Effector memory CD8-positive, alpha-beta T cell (primary cell): ENCODE measurements at places on chromosomes 7 and 10.

DNA sequence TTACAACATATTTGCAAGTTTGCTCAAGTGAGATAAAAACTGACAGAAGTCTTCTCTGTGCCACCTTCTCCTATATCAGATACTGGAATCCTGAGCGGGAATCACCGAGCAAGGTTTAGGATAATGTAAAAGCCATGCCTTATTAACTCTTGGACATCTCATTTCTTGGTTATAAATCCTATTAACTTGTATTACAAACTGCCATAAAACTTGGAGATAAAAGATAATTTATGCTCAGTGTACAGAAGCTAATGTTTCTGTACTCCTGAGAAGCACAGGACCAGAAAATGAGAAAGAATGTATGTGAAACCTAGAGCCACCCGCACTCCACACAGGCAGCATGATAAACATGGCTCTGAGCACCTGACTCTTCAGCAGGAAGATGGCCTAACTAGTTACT lies 181.2 kb upstream of the NOBOX start:
- no peak for DNase-seq

DNA sequence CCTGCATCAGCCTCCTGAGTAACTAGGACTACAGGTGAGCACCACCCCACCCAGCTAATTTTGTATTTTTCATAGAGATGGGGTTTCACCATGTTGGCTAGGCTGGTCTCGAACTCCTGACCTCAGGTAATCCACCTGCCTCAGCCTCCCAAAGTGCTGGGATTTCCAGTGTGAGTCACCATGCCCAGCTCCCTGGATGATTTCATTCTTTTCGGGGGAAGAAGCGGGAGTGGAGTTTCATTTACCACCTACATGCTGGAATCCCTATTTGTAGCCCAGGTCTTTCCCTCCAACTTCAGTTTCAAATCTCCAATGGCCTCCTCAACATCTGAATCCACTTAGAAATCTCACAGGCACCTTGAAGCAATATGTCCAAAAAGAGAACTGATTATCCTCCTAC lies 2.9 kb upstream of the BTRC start:
- no peak for DNase-seq

GRCh38 chr10:48572414-48572813 lies 32.5 kb downstream of the ARHGAP22 start:
- no peak for DNase-seq

- no peak for DNase-seq
These were observed 4.4 kb downstream of the PTTG1IP2 start for GRCh38 chr7:90473814-90474213.

DNA sequence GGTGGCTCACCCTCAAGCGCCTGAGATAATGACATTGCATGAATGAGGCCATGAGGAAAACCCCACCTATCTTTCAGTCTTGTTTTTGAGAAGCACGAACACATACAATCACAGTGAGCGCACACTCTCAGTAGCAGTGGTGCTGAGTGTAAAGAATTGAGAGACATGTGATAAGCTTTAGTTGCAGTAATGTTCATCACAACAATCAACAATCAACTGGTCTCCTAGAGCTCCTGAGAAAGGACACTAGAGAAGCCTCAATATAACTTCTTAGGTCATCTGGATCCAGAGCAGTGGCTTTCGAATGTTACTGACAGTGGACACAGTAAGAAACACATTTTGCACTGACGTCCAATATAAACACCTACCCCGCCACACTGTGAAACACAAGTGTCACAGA lies 12.8 kb downstream of the ERLIN1 start:
- no peak for DNase-seq

DNA sequence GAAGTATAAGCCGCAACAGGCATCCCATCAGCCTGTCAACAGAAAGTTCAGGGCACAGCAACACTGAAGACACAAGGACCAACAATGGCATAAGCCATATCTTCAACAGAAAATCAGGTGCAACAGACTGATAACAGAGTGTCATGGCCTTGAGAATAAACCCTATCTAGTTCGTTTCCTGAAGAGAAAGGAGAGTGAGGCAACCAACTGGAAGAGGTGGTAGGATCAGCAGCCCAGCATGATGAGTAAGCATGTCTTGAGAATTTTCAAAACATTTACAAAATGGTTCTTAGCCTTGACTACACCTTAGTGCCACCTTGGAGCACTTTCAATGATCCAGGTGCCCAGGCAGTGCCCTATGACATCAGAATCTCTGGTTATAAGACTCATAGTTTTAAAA lies 290.2 kb upstream of the SEMA3C start:
- DNase-seq = no peak

- DNase-seq = no peak
These were observed 41.5 kb upstream of the PRKCQ start for GRCh38 chr10:6621536-6621935.

DNA sequence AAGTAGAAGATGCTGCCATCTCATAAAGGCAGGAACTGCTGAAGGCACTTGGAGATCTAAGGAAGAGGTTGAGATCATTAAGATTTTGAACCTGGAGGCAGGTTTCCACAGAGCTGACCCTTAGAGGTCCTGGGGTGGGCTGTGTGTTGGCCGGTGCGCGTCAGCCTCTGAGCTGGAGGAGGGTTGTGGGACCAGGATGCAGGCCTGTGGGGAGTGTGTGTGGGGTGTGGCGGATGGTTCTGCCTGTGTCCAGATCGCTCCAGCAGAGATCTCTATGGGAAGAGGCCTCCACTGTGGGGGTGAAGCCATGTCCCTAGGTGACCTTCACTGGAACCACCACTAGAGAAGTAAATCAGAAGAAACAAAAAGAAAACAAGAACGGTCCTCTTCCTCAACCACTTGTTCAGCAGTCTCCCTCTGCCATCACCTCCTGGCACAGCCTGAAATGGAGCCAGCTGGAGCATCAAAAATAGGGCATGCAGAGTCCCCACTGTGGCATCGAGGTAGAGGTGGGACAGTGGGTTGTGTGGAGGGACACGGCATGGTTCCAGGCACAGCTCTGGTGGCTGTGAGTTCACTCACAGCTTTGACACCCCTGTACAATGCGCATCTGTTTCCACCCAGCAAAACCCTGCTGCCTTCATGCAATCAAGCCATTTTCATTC lies 453.8 kb downstream of the TCERG1L start:
- no peak for DNase-seq

DNA sequence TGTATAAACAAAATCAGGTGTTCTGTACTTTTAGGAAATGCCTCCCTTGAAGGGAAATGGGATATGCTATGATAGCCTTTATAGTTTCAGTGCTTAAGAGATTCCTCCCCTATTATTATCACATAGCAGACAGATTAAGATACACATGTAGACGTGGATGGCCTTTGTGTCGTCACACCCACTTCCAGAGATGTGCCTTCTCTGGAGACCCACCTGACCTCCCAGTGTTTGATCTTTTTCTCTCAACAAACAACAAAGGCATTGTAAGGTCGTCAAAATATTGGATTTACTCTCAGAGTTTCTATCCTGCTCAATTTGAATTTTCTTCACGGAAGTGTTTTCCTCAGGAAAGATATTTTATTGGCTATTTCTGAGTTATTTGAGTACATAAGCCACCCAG lies 25.7 kb upstream of the C1GALT1 start:
- no peak for DNase-seq

DNA sequence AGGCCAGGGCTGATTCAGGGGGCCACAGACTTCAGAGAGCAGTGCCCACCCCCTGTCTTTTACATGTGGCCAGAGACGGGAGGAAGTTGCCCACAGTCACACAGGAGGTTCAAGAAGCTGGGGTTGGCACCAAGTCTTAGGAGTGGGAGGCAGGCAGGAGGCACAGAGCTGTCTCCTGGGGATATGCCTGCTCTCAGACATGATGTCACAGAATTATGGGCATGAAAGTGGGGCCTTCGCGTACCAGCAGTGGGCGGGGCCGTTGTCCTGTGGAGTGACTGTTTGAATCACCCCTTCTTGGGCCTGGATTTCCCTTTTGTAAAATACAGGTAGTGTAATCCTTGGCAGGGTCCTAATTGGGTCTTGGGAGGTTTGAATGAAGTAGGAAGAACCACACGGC lies 81.2 kb upstream of the PPIF start:
- DNase-seq = no peak

DNA sequence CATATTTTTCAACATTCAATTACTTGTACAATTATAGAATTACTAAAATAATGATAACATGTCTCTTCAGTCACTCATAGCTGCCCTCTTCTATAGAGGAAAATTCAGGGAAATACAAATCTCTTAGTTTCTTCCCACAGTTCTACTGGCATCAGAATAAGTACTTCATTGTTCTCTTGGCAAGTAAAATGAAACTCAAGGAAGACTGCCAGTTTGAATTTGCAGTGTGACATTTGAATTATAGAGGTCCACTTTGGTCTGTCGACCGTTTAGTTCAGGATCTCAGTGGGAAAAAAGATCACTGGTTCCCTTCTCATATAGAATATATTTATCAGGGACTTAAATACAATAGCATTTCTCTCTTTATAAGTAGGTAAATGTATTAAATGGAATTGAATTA lies 114.5 kb downstream of the PON1 start:
- DNase-seq = no peak

DNA sequence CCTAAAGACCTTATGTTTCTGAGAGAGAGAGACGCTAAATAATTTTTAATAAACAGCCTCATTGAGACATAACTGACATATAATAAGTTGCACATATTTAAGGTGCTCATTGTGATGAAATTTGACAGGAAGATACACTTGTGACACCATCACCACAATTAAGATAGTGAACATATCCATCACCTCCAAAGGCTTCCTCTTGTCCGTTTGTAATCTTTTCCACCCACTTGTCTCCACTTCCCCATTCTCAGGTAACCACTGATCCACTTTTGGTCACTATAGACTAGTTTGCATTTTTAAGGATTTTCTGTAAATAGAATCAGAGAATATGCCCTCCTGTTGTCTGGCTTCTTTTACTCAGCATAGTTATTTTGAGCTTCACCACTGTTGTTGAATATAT lies 195.1 kb upstream of the WDR11 start:
- no peak for DNase-seq

DNA sequence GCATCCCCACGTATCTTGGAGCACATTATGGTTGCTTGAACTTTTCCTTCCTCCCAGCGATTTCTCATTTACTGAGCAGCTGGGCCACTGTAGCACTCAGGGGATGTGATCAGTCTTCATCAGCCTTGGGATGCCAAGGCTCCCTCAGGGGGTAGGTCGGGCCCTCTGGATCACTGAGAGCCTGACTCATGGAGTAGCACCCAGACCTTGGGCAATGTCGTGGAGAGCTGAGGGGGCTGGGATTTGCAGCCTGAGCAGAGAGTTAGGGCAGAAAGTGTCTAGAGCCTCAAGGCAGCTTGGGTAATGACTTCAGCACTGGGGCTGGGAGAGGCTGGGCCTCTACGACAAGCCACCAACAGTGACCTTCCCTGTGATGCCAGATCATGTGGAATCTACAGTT lies 86.5 kb upstream of the CXCL12 start:
- no peak for DNase-seq

- no peak for DNase-seq
These were observed 113.9 kb upstream of the PFKP start for GRCh38 chr10:2953495-2953894.

- DNase-seq = no peak
These were observed 173.2 kb downstream of the RTKN2 start for GRCh38 chr10:62095181-62096122.

DNA sequence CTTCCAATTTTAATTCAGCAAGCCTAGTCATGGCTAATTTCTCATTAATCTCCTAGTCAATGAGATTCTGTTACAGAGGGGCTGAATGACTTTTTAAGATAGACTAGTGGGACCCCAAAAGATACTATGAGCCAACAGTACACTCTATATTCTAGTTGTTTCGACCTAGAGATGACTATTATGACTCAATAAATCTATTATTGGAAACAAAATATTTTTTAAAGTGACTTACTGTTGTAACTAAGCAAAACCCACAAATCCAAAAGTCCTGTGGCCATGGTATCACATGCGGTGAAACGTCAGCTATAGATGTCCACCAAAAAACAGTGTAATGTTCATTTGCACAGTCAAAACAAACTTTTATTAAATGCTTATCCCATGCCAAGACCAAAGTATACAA lies 95.3 kb upstream of the ADO start:
- DNase-seq = no peak

- peak; percentile 8 for DNase-seq
These were observed 29.6 kb downstream of the MINDY4 start for GRCh38 chr7:30800785-30801252.

- DNase-seq = no peak
These were observed 17.7 kb downstream of the ACSM6 start for GRCh38 chr10:95211606-95212279.

GRCh38 chr7:28151965-28152364 lies 28.6 kb downstream of the JAZF1 start:
- no peak for DNase-seq

GRCh38 chr7:103690242-103690974 lies 244.4 kb upstream of the SLC26A5 start:
- DNase-seq = no peak

GRCh38 chr7:22395222-22395621 lies 38.3 kb upstream of the RAPGEF5 start:
- DNase-seq = no peak

DNA sequence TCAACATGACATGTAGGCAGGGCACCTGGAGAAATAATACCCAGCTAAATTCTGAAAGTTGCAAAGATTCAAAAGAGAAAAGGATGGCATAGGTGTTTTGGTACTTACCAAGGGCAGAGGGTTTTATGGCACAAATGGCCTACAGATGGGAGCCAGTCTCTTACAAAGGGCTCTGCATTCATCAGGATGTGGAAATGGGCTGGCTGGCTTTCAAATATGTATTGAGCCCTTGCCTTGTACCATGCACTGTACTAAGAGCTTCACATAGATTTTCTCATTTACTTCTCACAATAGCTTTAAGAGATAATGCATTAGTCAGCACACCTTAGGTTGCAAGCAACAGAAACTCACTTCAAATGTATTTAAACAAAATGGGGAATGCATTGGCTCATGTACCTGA lies 327.1 kb downstream of the BICC1 start:
- DNase-seq = no peak

DNA sequence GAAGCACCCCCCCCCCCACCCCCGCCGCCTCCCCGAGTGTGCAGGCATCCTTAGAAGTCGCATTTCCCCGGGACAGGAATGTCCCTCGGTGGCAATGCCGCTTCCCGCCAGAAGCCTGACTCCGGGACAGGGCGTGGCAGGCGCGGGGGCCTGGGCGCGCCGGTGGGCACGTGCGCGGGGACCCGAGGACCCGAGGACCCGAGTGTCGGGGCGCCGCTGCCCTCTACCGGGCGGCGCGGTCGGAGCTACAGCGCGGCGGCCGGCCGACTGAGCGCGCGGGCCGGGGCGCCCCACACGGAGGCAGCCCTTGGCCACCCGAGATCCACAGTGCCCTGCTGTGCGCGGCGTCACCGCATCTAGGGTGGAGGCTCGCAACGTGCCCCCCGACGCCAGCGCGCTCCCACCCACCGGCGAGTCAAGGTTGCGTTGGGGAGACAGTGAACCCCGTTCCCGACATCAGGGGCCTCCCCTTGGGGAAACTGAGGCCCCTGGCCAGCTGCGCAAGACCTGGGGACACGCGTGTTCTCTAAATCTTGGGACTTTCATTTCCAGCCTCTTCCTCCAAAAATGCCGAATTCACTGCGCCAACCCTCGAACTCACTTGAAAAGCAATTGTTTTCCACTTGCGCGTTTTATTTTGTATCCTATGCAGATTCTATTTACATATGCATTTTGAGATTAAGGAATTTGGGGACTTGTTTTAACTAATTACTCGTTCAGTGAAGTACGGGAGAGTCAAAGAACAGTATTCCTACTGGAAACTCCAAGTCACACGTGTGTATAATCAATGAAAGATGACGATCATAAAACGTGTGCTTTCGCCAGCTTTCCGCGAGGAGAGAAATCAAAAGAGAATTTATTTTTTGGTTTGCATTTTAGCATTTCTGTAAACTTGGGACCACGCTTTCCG lies 3.1 kb upstream of the CUX1 start:
- DNase-seq = peak; percentile 41
